ENCODE measurements at places on chromosomes 16 and 17. TPM values are rescaled to one million over a fixed set of nuclear protein-coding genes. Genes with fewer than 3 reads are reported as not detected.

- no peak for DNase-seq
These were observed 256.2 kb downstream of the FOXL1 start for GRCh38 chr16:86834451-86835035.

GRCh38 chr17:3574231-3574630, 16.6 kb upstream of the TRPV3 start:
- DNase-seq, result no peak

DNA sequence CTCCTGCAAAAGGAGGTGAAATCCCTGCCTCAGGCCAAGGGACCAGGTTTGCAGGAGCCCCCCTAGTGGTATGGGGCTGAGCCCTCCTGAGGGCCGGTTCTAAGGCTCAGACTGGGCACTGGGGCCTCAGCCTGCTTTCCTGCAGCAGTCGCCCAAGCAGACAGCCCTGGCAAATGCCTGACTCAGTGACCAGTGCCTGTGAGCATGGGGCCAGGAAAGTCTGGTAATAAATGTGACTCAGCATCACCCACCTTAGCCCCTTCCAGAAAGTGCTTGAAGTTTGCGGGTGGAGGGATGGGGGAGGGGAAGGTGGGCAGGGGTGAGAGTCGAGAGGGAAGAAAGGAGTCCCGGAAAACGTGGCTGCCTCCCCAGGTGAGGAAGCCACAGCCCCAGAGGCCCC, 2.1 kb downstream of the MC1R start:
- no peak for DNase-seq

The TEKT5 gene
- total RNA-seq, result not detected
